ENCODE measurements at places on chromosomes 1 and 21. TPM values are rescaled to one million over a fixed set of nuclear protein-coding genes. Genes with fewer than 3 reads are reported as not detected.

DNA sequence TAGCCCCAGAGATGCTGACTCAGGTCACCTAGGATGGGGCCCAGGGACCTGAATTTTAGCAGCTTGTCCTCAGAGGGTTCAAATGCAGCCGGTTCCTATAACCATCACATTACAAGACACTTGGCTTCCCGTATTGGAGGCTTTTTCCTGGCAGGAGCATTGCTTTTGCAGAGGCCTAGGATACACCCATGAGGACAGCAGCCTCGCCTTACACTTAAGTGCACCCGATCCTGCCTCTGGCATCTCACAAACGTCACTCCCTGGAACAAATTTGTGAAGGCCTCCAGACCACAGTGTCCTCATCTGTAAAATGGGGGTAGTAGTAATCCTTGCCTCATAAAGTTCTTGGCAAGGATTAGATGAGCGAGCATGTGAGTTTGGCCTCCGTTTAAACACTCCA, 130.0 kb downstream of the KAZN start:
- no peak for DNase-seq

Gene GPR25
- polyA plus RNA-seq = not detected

Gene CRP
- polyA plus RNA-seq = not detected

GRCh38 chr1:71049951-71050598, 2.5 kb upstream of the PTGER3 start:
- DNase-seq = peak; percentile 60

Gene HES3
- polyA plus RNA-seq = not detected

Gene SMCP
- polyA plus RNA-seq = not detected

Gene FAF1
- polyA plus RNA-seq = 68.8 TPM

GRCh38 chr1:109509176-109510134, at the start of gene AMIGO1:
AMIGO1 (minus strand) TSS chr1:109509727; CDS start chr1:109508912, 815 bp downstream.
- DNase-seq = no peak

Gene TMEM51
- polyA plus RNA-seq = 20.2 TPM

DNA sequence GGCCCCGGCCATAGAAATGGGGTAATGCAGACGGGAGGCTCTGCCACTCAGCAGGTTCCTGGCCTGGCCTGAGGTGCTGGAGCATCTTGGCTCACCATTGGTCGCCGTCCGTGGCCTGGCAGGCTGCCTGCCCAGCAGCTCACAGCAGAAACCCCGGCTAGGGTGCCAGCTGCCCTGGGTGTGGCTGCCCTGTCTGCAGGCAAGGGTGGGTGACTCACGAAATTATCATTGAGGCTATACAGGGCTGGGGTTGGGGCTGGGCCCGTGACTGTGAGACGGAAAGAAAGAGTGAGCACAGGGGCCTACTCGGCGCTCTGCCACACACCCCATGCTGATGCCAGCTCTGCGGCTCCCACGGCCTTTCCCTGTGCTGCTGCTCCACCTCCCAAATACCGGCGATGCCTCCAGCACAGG, 8.0 kb upstream of the PKP1 start:
- no peak for DNase-seq

GRCh38 chr1:157785248-157785647, 8.3 kb upstream of the FCRL2 start:
- no peak for DNase-seq

GRCh38 chr1:180672505-180672904, 40.7 kb downstream of the XPR1 start:
- DNase-seq = no peak

- DNase-seq = no peak
These were observed 18.0 kb downstream of the SLAMF1 start for GRCh38 chr1:160628799-160629263.

DNA sequence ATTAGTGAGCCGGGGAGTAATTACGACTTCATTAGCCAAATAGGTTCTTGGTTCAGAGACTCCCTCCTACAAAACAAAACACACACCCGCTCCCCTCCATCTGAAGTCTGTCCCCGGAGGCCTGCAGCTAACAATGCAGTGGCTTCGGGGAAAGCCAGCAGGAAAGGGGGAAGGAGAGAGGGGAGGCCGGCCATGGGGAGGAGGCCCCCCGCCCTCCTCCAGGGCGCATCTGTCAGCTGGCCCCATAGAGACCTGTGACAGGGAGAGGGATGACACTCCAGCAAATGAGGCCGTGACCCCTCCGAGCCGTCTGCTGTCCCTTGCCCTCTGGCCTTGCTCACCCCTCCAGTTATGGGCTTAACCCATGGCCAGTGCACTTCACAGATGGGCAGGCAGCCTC, 12.1 kb upstream of the CNTN2 start:
- no peak for DNase-seq

- no peak for DNase-seq
These were observed 16.1 kb downstream of the RRP15 start for GRCh38 chr1:218301217-218301616.

- no peak for DNase-seq
These were observed 24.0 kb upstream of the GALNT2 start for GRCh38 chr1:230043081-230043480.

- DNase-seq = no peak
These were observed 125.2 kb upstream of the DSCAM start for GRCh38 chr21:40972151-40972550.

- peak; percentile 41 for DNase-seq
These were observed 20.7 kb downstream of the C1QB start for GRCh38 chr1:22673486-22674409.

- no peak for DNase-seq
These were observed 11.2 kb downstream of the PUM1 start for GRCh38 chr1:31054349-31054748.

Gene MNDA
- polyA plus RNA-seq = 3.7 TPM

- DNase-seq = no peak
These were observed 271.6 kb downstream of the TRABD2B start for GRCh38 chr1:47725511-47725991.

DNA sequence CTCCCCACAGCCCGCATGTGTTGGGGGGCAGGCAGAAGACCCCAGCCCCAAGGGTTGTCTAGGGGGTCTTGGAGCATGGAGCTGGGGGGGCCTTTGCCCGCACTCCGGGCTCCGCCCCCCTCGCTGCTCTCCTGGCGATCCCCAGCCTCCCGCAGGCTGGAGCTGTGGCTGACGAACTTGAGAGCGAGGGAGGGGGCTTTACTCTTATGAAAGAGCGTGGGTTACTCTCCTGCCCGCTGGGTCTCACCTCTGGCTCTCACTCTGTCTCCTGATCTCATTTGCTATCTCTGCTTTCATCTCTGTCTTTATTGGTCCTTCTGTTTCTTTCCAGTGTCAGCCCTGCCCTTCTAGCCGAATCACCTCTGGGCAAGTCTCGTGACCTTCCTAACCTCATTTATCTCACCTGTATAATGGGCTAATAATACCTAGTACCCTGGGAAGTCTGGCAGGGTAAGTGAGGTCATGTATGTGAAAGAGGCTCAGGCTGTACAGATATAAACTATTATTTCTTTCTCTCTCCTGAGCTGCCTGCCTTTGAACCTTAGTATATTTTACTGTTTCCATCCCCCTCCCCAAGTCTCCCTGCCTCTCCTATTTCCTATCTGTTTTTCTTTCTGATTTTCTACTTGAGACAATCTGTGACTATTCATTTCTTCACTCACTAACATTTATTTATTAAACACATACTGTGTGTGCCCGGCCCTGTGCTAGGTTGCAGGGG, 731 bp downstream of the EFNA4 start:
- no peak for DNase-seq

Gene FAM131C
- polyA plus RNA-seq = 1.4 TPM

Gene CCDC27
- 0.20 TPM for polyA plus RNA-seq

GRCh38 chr1:13541435-13542215, 27.8 kb upstream of the LRRC38 start:
- no peak for DNase-seq

DNA sequence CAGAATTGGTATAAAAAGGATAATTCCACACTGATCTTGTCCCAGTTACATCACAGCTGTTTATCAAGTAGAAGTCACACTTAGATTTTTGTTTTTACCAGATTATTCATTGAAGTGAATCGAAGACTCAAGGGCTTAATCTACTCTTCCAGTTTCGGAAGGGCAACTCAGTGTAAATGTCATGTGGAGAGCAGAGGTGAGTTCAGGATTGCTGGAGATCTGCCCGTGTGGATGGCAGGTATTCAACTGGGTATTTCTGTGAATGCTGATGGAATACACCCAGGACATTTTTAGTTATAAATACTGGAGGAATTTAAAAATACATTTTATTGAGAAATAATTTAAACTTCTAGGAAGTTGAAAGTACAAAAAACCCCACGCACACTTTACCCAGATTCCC, 19.4 kb downstream of the CC2D1B start:
- no peak for DNase-seq

- DNase-seq = no peak
These were observed 337.0 kb upstream of the NCAM2 start for GRCh38 chr21:20661246-20661645.

- DNase-seq = peak; percentile 45
These were observed 367.5 kb upstream of the C1orf174 start for GRCh38 chr1:4267381-4268261.

DNA sequence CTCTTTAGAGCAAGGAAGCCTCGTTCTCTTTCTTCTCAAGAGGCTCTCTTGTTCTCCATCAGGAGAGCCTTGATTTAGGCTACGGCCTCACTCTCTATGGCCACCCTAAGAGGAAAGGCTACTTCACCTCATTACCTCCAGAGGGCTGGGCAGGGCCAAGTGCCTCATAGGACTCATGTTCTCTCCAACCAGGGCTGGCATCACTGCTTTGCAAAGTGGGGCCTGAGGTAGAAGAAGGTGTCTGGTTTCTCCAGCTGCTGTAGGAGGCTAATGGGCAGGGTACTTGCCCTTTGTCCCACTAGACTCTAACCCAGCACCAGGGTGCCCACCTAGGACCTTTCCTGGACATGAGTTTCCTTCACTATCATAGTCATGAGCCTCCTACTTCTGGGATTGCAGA, 2.1 kb upstream of the ATXN7L2 start:
- no peak for DNase-seq

DNA sequence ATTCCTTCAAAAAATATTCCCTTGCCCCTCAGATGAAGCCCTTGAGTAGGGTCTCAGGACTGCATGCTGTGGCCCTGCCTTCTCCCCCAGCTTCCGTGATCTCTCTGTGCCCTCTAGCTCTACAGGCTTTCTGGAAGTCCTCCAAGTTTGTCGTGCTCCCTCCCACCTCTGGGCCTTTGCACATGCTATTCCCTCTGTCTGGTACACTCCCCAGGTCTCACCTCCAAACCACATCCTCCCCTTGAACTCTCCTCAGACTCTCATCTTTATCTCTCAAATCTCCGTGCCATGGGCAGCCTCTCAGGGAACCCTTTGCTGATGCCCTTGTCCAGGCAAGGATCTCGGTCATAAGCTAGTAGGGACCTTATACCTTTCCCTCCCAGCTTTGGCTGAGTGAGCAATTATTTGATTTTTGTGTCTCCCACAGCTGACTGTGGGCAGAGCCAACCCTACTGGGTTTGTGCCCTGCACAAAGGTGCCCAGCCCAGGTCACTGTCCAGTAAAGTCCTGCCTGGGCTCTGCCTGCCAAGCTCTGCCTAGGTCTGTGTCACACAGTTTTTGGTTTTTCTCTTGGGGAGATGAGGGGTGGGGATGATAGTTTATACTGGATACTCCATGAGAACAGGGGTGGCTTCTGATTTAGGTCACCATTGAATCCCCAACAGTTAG, 188.1 kb downstream of the ZNF281 start:
- no peak for DNase-seq

Gene BTBD8
- polyA plus RNA-seq = 6.3 TPM

DNA sequence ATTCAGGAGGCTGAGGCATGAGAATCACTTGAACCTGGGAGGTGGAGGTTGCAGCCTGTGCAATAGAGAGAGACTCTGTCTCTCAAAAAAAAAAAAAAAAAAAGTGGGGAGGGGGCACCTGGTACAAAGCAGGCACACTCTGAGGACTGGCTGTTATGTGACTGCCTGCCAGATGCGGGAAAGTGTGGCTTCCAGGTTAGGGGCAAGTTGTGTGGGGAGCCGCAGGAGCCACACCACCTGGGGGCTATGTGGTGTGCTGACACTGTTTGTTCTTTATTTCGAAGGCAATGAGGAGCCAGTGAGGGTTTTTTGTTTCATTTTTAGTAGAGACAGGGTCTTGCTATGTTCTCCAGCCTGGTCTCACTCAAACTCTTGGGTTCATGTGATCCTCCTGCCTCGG, 5.7 kb downstream of the THEMIS2 start:
- DNase-seq = no peak

DNA sequence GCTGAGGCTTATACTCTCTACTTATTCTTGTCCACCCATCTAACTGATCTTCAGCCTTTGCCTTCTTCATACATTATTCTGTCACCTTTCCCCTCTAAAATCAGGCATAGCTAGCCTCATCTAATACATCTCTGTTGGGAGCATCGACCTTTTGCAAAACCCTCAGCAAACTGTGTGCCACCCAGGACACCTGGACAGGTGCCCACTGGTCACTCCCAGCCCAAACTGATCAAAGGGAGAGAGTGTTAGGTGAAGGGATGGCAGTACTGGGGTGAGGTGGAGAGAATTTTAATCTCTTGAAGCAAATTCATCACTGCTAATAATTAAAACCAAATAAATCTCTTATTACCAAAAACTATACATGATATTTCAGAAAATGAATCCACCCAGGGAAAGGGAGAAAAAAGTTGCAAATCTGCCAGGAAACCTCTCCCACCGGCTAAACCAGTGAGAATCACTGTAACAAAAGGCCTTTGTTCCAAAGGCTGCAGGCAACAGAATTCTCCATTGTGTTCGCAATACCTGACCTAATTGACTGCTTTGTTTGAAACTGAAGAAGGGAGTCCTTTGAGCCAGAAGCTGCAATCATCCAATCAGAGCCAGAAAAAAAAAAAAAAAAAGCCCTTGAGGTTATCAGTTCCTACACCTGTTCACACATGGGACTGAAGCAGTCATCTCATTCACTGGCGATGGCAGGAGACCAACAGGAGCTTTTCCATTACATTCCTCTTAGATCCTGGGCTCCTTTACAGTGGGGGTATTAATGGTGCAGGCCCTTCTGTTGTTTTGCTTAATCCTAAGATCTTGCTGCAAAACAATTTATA, 172.6 kb downstream of the APP start:
- DNase-seq = no peak

- DNase-seq = no peak
These were observed 110.2 kb downstream of the IFI44 start for GRCh38 chr1:78759881-78760280.

Gene GCSAML
- polyA plus RNA-seq = 0.66 TPM

GRCh38 chr1:41364442-41365319, 3.4 kb downstream of the FOXO6 start:
- no peak for DNase-seq

DNA sequence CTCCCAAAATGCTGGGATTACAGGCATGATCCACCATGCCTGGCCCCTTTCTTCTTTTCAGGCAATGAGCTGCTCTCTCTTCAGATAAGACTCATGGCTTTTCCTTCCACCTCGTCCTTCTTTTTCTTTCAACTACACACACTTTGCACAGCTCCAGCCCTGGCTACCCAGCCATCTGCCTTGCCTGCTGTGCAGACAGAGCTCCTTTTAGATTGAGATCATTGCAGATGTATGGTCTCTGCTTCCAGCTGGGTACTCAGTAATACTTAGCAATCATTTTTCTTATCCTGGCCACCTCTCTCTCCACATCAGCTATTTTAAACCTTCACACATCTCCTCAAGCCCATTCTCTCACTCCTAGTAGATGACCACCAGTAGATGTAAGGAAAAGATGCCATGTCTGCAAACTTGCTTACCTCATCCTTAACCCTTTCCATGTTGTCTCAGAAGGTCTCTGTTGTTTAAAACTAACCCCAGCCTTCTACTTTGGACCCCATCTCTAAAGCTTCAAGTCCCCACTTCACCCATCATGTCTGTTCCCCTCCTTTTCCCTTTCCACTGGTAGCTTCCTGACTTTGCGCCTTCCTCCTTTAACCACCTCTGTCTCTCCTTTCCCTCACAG, 7.3 kb downstream of the RAB4A start:
- DNase-seq = no peak

Gene CEP85
- 13.4 TPM for polyA plus RNA-seq

Data from right renal pelvis (tissue), 4 donors.